Cerebellar cortex (tissue), 1 donor: ENCODE measurements at places on chromosomes 13 and 19.

- DNase-seq: no peak
Measured at GRCh38 chr19:18741124-18742121, 49.7 kb downstream of the COMP start.

GRCh38 chr13:110394371-110394841, 87.3 kb downstream of the COL4A2 start:
- DNase-seq: no peak

DNA sequence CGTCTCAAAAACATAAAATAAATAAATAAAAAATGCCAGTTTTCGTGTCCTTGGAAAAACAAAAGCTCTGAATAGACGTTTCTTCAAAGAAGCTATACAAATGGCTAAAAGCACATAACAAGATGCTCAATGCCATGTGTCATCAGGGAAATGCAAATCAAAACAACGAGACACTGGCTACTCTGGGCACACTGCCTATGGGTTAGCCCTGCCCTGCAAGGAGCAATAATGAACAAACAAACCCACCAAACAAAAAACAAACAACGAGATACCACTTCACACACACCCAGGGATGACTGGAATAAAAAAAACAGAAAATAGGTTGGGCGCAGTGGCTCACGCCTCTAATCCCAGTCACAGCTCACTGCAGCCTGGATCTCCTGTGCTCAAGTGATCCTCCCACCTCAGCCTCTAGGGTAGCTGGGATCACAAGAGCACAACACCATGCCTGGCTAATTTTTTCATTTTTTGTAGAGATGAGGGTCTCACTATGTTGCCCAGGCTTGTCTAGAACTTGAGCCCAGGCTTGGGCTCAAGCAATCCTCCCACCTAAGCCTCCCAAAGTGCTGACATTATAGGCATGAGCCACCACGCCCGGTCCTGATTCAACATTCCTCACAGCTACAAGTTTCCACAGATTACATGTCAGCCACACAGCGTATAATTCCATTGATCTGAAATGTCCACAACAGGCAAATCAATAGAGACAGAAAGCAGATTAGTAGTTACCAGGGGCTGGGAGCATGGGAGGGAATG, 15.5 kb upstream of the ISYNA1 start:
- DNase-seq: no peak

DNA sequence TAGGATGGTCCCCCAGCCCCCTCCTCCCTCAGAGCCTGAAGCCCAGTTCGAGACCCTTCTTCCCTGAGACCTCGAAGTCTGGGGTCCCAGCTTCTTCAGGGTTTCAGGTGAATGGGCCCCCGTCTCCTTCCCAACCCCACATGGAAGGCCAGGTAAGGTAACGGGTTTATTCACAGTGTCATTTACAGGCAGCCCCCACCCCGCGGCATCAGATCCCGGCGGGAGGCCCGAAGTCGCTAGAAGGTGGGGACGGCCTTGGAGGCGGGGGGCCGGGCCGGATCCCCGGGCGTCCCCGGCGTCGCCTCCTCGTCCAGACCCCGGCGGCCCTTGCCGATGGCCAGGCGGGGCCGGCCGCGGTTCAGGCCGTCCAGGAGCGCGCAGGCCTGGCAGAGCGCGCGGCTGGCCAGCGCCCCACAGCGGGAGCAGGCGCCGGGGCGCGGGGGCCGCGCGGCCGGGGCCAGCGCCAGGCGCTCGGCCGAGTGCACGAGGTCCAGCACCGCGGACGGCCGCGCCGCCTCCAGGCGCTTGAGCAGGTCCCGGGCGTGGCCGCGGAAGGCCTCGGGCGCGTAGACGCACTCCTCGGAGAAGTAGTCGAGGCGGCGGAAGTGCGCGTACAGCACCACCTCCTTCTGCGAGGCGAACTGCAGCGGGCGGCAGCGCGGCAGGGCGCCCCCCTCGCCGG, 9.7 kb downstream of the CTU1 start:
- DNase-seq: no peak

DNA sequence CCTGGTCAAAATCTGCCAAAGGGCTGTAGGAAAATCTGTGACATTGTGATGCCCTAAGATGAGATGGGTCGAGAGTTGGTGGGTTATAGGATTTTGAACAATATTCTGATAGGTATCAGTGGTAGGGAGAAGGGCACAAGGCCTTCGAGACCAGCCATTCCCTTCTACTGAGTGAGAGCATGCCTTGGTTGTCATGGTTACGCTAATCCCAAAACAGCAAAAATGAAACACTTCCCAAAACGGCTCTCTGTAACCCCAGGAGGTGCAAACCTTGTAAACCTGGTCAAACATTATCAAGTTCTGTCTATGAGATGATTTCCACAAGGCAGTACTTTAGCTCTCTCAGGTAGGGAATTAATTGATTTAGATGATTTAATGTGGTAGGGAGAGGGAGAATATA, 158.7 kb upstream of the RNF113B start:
- DNase-seq: no peak

GRCh38 chr13:32883474-32883873, 132.7 kb upstream of the KL start:
- peak; percentile 6 for DNase-seq

DNA sequence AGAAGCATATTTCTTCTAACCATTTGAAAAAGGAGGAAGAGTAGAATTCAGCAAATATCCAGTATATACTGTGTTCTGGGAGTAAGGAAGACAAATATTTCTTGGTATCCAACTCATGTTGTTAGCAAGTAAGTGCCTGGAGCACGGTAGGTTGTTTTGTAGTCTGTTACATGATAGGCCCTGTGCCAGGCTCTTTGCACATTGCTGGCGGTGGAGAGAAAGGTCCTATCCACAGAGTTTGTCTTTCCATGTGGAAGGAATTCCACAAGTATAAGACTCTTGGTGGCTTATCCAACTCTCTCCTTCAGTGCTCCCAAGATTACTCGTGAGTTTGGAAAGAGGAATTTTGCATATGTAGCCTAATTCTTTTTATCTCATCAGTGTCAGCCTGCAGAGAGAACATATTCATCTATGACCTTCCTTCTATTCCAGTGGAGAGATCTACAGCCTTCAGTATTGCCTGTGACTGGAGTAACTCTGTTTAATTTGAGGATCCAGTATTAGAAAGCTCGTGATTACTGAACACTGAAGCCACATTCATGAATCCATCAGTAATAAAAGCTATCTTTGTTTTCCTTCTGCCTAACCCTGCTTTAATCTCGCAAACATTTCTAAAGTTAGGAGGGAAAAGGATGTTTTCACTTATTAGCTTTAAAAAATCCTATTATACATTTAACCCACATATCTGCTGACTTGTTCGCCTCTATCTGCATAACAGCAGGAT, 183.9 kb upstream of the CSNK1A1L start:
- no peak for DNase-seq

DNA sequence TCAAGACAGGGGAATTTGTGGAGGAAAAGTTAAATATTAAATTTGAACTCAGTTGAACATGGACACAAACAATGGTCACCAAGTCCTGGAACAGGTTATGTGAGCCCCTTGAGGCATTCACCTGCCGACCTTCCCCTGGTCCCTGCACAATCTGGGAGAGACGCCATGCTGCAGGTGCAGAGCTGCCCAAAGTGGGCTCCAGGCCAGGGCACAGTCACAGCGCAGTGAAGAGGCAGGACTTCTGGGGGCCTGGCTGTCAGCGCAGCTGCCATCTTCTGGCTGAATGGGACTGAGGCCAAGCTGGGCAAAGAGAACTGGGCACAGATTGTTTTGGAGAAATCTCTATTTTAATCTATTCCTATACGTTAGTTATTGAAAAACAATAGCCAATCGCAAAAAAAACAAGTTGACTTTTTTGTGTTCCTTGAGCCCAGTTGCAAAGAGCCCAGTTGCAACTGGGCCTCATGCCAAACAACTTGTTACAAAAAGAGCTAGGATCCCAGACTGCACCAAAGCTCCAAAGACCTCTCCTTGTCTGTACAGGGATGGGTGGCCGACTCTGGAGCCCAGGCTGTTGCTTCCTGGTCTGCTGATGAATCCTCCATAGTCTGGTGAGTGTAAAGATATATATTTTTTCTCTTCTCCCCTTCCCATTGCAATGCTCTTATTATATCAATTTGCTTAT, 1.2 kb upstream of the ZNF626 start:
- DNase-seq: no peak

DNA sequence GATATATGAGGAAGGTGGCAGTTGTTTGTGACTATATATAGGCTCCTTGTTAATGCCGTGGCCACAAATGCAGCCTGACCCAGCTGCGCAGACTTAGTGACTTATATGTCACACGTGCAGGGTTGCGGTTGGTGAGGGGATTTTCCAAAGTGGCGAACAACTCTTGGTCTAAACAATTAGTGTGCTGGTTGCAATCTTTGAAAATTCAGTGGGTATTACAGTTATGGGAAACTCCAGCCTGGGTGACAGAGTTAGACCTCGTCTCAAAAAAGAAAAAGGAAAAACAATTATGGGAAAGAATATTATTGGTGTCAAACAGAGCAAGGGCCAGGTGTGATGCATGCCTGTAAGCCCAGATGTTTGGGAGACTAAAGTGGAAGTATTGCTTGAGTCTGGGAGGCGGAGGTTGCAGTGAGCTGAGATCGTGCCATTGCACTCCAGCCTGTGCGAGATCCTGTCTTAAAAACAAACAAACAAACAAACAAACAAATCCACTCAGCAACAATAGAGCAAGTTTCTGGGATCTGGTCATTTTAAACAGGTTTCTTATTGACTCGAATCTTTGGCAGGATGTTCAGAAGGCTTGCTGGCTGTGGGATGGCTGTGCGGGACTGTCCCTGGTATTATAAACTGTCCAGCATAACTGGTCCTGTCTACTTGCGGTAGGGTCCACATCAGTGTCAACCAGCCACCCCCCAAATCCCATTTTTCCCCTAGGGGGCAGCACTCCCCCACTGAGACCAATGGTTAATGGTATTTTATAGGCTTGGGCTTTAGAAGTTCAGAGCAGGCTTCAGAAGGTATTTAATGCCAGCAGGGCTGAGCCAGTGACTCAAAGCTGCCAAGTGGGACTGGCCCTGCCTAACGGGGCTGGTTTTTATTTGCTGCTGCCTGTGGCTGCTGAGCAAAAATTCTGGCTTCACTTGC, 15.4 kb downstream of the RELB start:
- peak; percentile 72 for DNase-seq

- DNase-seq: peak; percentile 30
Measured at GRCh38 chr13:46893798-46894560, 2.9 kb downstream of the HTR2A start.

DNA sequence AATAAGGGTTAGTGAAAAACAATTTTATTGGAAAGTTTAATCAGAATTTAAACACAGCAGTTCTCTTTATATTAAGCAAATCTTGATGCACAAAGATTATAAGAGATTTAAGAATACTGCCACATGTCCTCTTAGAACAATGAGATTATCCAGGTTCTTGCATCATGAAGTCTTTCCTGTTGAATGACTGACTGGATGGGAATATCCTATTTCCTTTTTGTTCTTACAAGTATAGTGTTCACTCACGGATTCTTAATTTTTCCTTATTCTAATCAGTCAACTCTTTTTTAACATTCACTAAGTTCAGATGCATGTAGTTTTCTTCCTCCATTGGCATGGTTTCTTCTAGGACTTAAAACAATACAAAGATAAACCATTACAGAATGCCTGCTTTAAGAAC, 10.1 kb downstream of the URI1 start:
- no peak for DNase-seq

DNA sequence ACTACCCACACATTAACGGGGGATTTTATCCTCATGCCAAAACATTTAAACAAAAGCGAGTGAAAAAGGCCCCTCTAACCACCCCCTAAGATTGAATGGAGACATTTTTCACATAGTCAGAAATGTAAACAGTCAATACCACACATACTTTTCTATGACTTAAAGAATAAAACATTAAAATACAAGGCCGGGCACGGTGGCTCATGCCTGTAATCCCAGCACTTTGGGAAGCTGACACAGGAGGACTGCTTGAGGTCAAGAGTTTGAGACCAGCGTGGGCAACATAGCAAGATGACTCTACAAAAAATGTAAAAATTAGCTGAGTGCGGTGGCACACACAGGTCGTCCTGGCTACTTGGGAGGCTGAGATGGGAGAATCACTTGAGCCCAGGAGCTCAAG, 47.3 kb downstream of the MPHOSPH8 start:
- DNase-seq: no peak

DNA sequence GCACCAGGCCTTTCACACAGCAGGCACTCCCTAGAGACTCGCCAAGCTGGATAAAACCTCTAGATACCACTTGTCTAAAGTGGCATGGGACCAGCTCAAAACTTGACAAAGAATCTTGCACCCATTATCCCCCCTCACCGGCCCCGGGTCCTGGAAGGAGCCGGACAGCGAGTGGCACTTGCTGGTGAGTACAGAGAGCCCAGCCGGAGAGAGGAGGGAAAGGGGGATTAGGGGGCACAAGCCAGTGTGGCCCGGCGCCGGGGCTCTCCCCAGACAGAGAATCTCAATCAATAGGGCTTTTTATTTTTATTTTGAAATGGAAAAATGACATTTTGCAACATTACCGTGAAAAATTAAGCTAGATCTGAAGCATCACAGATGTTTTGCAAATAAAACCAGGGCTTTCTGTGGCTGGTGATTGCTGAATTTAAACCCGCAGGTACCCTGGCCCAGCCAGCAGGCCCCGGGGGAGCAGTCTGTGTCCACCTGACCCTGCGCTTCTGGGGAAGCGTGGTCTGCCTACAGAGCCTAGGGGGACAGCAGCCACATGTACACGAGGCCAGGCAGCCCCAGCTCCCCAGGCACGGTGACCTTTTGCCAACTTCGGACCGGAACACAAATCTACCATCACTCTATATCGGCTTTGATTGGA, 10.0 kb upstream of the VSTM2B start:
- no peak for DNase-seq

GRCh38 chr19:6326815-6327214, 6.6 kb downstream of the ACER1 start:
- DNase-seq: no peak

DNA sequence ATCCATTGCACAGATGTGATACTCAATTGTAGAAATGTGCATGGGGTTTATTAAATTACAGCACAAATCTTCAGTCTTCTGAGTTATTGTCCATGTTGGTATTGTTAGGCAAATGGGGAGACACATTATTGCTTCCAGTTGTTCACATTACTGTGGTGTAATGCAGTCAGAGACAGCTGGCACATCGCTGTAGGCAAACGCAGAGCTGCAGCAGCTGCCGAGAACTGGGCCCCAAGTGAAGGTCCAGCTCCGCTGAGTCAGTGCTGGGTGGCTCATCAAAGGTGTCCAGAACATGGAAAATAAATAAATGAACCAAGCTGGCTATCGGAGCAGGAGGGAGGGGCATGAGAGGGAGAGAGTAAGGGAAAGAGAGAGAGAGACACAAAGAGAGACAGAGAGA, 299.1 kb upstream of the OBI1 start:
- no peak for DNase-seq

- DNase-seq: no peak
Measured at GRCh38 chr13:37295071-37295470, 189.6 kb upstream of the CSNK1A1L start.

- no peak for DNase-seq
Measured at GRCh38 chr13:99307247-99307646, at the start of gene GPR183. Gene GPR183, minus strand, starts transcription at chr13:99307399. Its CDS starts 11,254 bp downstream, at chr13:99296145.

DNA sequence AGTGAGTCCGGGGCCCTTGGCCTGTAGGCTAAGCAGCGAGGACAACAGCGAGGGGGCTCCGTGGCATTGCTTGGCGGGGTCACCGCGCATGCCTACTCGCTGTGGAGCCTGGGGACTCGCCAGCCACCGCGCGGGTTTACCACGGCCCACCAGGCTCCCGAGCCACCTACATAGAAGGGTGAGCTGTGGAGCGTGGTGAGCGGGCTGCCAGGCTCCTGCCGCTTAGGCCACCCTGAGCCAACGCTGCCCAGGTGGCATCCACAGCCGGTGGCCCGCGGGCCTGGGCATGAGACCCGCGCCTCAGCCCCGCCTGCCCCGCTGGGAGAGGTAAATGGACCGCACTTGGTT, 31.2 kb downstream of the C1QTNF9 start:
- no peak for DNase-seq

- no peak for DNase-seq
Measured at GRCh38 chr13:42968906-42969305, 23.1 kb downstream of the EPSTI1 start.
